ENCODE measurements at places on chromosomes 1 and 21. TPM values are rescaled to one million over a fixed set of nuclear protein-coding genes. Genes with fewer than 3 reads are reported as not detected.

DNA sequence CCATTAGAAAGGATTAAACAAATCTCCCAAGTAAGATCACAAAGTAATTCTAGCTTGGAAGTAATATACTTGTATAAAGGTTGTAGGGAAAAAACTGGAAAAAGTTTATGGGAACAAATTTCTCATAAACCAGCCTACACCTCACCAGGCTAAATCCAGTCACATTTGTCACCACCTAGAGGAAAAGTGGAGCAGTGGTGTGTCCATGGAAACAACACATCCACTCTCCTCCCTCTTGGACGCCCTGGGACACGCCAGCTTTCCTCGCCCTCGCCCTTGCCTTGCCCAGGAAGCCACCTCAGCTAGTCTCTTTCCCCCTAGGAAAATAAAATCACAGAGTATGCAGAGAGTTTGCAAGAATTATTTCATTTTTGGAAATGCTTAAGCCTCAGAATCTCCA is 2.2 kb downstream of the PALMD start:
- H3K4me3 ChIP-seq = no peak overlapping the region
- H3K4me1 ChIP-seq = peaks cover 53% of the 10 kb centered on the region
- H3K27me3 ChIP-seq = no peaks in the 10 kb centered on the region
- H3K36me3 ChIP-seq = no peaks in the 10 kb centered on the region
- no peak overlapping the region for H3K27ac ChIP-seq
- no peak for DNase-seq

GRCh38 chr1:91806769-91807700 is 78.9 kb downstream of the TGFBR3 start:
- H3K27ac ChIP-seq = 0 out of 2 replicates have a peak overlapping the region, but pooled peaks have one; percentile 8
- no peaks in the 10 kb centered on the region for H3K27me3 ChIP-seq
- no peak overlapping the region for H3K4me3 ChIP-seq
- DNase-seq = no peak
- H3K4me1 ChIP-seq = peaks cover 46% of the 10 kb centered on the region

DNA sequence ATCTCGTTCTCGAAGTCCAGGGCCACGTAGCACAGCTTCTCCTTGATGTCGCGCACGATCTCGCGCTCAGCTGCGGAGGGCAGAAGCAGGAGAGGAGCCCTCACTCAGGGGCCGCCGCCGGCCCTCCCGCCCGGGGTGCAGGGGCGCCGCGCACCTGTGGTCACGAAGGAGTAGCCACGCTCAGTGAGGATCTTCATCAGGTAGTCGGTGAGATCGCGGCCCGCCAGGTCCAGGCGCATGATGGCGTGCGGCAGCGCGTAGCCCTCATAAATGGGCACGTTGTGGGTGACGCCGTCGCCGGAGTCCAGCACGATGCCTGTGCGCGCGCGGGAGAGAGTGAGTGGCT is 1.8 kb downstream of the ACTA1 start:
- no peak for DNase-seq
- peaks cover 9% of the 10 kb centered on the region for H3K4me1 ChIP-seq
- no peak overlapping the region for H3K4me3 ChIP-seq
- H3K36me3 ChIP-seq = no peaks in the 10 kb centered on the region
- H3K27ac ChIP-seq = no peak overlapping the region

DNA sequence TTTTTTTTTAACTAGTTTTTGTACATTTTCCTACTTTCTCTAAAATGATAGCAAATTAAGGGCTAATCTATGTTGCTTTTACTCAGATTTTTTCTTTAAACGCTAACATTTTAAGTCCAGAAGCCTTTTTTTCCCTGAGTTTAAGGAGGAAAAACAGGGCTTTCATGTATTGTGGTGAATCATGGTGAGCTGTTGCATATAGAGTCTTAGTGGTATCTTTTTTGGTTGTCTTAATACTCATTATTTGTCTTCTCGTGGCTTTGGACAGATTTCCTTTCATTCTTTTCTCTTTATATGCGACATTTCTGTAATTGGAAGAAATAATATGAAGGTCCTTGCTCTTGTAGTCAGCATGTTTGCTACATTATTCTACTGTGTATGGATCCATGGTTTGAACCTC is 1015.6 kb downstream of the PLA2G4A start:
- no peak overlapping the region for H3K27ac ChIP-seq
- no peak overlapping the region for H3K4me3 ChIP-seq
- no peak for DNase-seq
- no peaks in the 10 kb centered on the region for H3K4me1 ChIP-seq

DNA sequence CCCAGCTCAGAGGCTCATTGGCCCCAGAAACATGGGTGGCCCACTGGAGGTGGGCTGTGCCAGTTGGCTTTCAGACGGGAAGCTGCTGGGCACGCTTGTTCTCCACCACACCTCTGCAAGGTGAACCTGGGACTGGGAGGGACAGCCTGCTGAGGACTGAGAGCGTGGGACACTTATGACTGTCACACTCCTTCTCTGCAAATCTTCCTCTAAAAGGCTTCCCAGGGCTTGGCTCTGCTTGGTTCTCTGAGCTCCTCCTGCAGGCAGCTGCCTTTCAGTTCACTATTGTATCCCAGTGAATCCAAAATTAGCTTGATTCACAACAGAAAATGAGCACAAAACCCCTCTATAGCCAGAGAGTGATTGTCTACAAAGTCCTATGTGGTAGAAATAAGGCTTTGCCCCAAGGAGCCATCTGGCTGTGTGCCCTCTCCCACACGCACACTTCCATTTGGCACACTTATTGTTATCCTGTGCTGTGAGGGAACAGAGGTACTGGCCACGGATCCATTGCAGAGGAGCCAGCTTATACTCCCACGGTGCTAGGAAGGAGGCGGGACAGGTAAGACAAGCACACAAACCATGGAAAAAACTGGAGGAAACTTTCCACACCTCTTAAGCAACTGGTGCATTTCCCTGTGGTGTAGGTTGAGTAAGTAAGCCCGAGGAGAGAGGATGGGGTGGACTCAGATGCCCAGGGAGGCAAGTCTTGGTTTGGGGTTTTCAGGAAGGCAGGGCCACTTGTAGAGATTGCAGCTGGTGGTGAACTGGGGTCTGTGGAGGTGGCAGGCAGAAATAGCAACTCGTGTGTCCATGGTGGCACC is 18.9 kb upstream of the BTG2 start:
- H3K36me3 ChIP-seq = no peaks in the 10 kb centered on the region
- H3K27me3 ChIP-seq = no peaks in the 10 kb centered on the region
- peaks cover 21% of the 10 kb centered on the region for H3K4me1 ChIP-seq
- no peak overlapping the region for H3K4me3 ChIP-seq

- no peak overlapping the region for H3K27ac ChIP-seq
- no peaks in the 10 kb centered on the region for H3K27me3 ChIP-seq
- H3K4me3 ChIP-seq = no peak overlapping the region
- no peaks in the 10 kb centered on the region for H3K36me3 ChIP-seq
Measured at GRCh38 chr1:201751872-201752271, 77.1 kb upstream of the IPO9 start.

DNA sequence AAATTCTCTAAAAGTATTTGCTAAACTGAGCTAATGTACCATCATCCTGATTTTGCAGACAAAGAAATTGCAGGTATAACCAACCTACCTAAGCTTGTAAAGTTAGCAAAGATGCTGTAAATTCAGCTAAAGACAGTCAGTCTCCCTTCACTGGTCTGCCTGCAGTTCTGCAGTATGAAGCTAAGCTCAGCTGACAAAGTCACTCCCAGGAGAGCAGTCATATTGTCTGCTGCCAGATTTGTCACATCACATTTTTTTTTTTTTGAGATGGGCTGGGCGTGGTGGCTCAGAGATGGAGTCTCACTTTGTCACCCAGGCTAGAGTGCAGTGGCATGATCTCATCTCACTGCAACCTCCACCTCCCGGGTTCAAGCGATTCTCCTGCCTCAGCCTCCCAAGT is 8.9 kb upstream of the CMPK1 start:
- no peaks in the 10 kb centered on the region for H3K4me1 ChIP-seq
- H3K4me3 ChIP-seq = no peak overlapping the region
- no peak for DNase-seq
- H3K27me3 ChIP-seq = no peaks in the 10 kb centered on the region
- no peaks in the 10 kb centered on the region for H3K36me3 ChIP-seq

GRCh38 chr1:223886516-223886921 is 40.8 kb upstream of the TP53BP2 start:
- H3K4me3 ChIP-seq = no peak overlapping the region
- peaks cover 13% of the 10 kb centered on the region for H3K4me1 ChIP-seq
- H3K27me3 ChIP-seq = no peaks in the 10 kb centered on the region
- no peak for DNase-seq

- DNase-seq = no peak
- no peaks in the 10 kb centered on the region for H3K27me3 ChIP-seq
- no peaks in the 10 kb centered on the region for H3K36me3 ChIP-seq
- no peak overlapping the region for H3K4me3 ChIP-seq
- peaks cover 26% of the 10 kb centered on the region for H3K4me1 ChIP-seq
- no peak overlapping the region for H3K27ac ChIP-seq
Measured at GRCh38 chr1:245604979-245605378, 450.2 kb downstream of the KIF26B start.

DNA sequence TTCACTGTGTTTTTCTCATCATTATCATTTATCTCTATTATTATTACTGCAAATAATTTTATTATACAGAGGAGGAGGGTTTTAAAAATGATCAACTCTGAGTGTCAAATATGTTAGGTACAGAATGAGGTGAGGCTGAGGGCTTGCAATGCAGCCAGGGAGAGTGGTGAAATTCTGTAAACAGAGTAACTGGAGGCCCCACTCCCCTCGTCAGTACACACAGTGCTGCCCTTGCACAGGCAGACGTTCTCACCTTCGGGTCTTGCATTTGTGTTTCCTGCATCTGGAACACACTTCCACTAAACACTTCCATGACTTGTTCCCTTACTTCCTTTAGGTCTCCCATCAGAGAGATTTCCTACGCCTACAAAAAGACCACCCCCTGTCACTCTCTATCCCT is 24.3 kb upstream of the COA6 start:
- no peaks in the 10 kb centered on the region for H3K4me1 ChIP-seq
- no peaks in the 10 kb centered on the region for H3K36me3 ChIP-seq
- H3K27ac ChIP-seq = no peak overlapping the region
- no peak overlapping the region for H3K4me3 ChIP-seq
- no peak for DNase-seq

DNA sequence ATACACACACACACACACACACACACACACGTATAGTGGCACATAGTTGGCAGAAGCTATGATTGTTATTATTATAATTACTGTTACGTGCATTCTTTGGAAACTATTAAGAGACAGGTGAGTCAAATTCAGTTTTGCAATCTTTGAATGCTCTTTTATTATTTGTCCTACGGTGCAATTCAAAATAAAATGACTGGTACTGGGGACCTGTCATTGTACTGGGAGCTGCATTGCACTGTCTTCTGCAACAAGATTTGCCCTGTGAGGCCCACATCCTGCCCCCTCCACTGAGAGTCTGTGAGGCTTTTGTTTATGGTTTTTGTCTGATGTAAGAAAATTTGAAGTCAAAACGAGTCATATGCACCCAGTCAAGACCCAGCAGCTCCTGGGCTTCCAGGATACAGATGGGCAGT is 1.9 kb downstream of the LY9 start:
- H3K36me3 ChIP-seq = no peaks in the 10 kb centered on the region
- DNase-seq = no peak
- no peaks in the 10 kb centered on the region for H3K4me1 ChIP-seq

DNA sequence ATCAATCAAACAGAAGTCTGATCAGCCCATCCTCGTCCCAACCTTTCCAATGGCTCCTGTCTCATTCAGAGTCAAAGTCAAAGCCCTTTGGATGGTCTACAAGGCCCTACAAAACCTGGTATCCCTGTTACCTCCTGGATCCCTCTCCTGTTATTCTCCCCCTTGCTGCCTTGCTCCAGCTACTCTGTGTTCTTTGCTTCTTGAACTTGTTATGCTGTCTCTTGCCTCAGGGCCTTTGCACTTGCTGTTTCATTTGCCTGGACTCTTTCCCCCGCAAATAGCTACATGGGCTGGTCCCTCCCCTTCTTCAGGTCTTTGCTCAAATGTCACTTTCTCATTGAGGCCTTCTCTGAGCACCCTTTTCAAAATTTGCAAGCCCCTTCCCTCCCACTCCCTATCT is 1.4 kb upstream of the CSF3R start:
- no peaks in the 10 kb centered on the region for H3K36me3 ChIP-seq
- no peaks in the 10 kb centered on the region for H3K4me1 ChIP-seq
- H3K27ac ChIP-seq = no peak overlapping the region
- peaks cover 18% of the 10 kb centered on the region for H3K27me3 ChIP-seq
- no peak overlapping the region for H3K4me3 ChIP-seq
- no peak for DNase-seq

GRCh38 chr1:62450301-62450700 is 13.5 kb downstream of the USP1 start:
- peaks cover 87% of the 10 kb centered on the region for H3K36me3 ChIP-seq
- H3K4me1 ChIP-seq = peaks cover 17% of the 10 kb centered on the region
- no peak overlapping the region for H3K4me3 ChIP-seq
- no peak for DNase-seq
- no peak overlapping the region for H3K27ac ChIP-seq

DNA sequence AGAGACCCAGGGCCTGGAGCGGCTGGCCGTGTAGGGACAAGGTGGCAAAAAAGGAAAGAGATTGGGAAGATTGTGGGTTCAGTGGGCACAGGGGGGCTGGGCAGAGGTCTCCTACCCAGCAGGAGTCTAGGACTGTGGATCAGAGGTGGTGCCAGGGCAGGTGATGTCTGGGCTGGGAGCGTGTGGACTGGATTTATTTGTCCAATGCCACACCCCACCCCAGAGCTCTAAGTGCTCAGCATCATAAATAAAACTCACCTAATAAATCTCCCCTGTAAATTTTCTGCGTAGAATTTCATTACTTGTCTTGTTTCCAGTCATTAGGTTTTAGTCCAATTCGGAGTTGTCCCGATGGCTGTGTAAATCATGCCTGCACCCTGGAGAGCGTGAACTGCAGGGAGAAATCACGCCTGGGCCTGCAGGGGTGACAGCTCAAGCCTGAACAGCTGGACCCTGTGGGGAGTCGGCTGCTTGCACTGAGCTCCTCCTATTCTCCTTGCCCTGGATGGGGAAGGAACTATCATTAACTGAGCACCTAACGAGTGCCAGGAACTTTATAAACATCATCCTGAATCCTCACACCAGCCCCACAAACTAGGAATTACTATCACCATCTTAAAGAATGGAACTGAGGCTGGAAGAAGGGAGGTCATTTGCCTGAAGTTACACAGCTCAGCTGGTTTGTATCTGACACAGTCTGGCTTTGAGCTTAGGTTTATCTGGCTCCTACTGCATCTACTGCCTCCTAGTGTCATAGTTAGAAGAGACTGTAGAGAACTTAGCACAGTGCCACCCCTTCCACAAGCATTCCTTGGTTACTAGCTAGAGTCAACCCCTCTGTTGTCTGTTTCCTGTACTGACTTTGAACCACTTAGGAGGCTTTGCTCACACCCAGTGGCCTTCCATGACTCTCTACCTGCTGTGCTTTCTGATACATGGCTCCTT is 25.0 kb upstream of the POU3F1 start:
- no peak overlapping the region for H3K4me3 ChIP-seq
- no peaks in the 10 kb centered on the region for H3K27me3 ChIP-seq
- DNase-seq = no peak
- H3K4me1 ChIP-seq = no peaks in the 10 kb centered on the region

GRCh38 chr1:162397943-162398560 is 13.9 kb downstream of the SH2D1B start:
- no peaks in the 10 kb centered on the region for H3K36me3 ChIP-seq
- DNase-seq = no peak
- H3K27ac ChIP-seq = no peak overlapping the region
- no peak overlapping the region for H3K4me3 ChIP-seq
- H3K4me1 ChIP-seq = no peaks in the 10 kb centered on the region
- H3K27me3 ChIP-seq = peaks cover 8% of the 10 kb centered on the region

- no peak for DNase-seq
- peaks cover 15% of the 10 kb centered on the region for H3K27me3 ChIP-seq
- no peaks in the 10 kb centered on the region for H3K4me1 ChIP-seq
Measured at GRCh38 chr1:167627865-167628641, 2.0 kb upstream of the RCSD1 start.

PAFAH2 gene
- total RNA-seq = 7.9 TPM

ADCY10 gene
- not detected for total RNA-seq

CFHR5 gene
- not detected for total RNA-seq

PRMT6 gene
- 19.6 TPM for total RNA-seq

AXDND1 gene
- 0.53 TPM for total RNA-seq

ARMH1 gene
- total RNA-seq = not detected

KRTAP13-2 gene
- not detected for total RNA-seq

TMPRSS3 gene
- 0.45 TPM for total RNA-seq

FCN3 gene
- total RNA-seq = not detected
